ENCODE measurements at places on chromosomes 4 and X. TPM values are rescaled to one million over a fixed set of nuclear protein-coding genes. Genes with fewer than 3 reads are reported as not detected.
A peak's percentile ranks its signal among the peaks of the same experiment; 100 is the strongest.

Gene COX7B2
- total RNA-seq = not detected

DNA sequence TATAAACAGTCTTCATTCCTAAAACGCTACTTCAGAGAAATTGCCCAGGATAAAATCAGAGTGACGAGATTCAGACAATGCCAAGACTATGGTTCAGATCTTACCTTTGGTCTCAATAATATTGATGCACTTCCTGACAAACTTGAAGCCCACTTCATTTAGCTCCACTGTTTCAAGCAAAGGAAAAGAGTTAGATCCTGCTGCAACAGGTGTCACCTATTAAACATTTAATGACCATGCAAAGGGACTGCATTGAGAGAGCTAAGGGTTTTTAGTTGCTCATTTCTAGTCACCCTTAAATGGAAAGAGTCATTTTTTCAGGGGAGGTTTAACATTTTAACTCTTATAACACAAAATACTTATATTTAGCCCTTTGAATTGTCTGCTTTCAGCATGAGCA, 239.5 kb downstream of the OPHN1 start:
- no peak overlapping the region for H3K4me3 ChIP-seq
- H3K4me1 ChIP-seq = no peaks in the 10 kb centered on the region
- H3K36me3 ChIP-seq = no peaks in the 10 kb centered on the region

- no peak for DNase-seq
- no peaks in the 10 kb centered on the region for H3K27me3 ChIP-seq
- H3K36me3 ChIP-seq = no peaks in the 10 kb centered on the region
- no peaks in the 10 kb centered on the region for H3K4me1 ChIP-seq
Measured at GRCh38 chr4:185013417-185014125, 4.7 kb upstream of the HELT start.

- DNase-seq = no peak
- H3K27me3 ChIP-seq = no peaks in the 10 kb centered on the region
- H3K4me1 ChIP-seq = peaks cover 10% of the 10 kb centered on the region
- H3K27ac ChIP-seq = no peak overlapping the region
- H3K4me3 ChIP-seq = no peak overlapping the region
Measured at GRCh38 chrX:68998716-68999115, 166.5 kb downstream of the PJA1 start.

Gene AMOT
- 4.7 TPM for total RNA-seq

DNA sequence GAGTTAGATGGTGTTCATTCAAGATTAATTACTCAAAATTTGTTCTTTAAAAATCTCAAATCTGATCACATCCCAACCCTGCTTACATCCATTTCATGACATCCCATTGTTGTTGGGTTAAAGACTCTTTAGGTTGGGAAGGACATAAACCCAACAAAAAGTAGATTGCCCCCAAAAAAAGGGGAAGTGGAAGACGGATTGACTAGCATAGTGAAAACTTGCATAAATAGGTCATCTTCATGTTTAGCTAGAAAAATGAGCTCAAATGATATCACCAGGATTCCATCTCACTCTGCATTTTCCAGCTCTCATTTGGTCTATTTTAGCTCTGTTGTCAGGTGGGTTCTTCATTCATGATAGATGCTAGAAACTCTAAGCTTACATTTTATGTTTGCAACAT, 18.5 kb upstream of the TET2 start:
- H3K27ac ChIP-seq = no peak overlapping the region
- DNase-seq = no peak
- H3K4me1 ChIP-seq = no peaks in the 10 kb centered on the region
- no peak overlapping the region for H3K4me3 ChIP-seq
- no peaks in the 10 kb centered on the region for H3K36me3 ChIP-seq

DNA sequence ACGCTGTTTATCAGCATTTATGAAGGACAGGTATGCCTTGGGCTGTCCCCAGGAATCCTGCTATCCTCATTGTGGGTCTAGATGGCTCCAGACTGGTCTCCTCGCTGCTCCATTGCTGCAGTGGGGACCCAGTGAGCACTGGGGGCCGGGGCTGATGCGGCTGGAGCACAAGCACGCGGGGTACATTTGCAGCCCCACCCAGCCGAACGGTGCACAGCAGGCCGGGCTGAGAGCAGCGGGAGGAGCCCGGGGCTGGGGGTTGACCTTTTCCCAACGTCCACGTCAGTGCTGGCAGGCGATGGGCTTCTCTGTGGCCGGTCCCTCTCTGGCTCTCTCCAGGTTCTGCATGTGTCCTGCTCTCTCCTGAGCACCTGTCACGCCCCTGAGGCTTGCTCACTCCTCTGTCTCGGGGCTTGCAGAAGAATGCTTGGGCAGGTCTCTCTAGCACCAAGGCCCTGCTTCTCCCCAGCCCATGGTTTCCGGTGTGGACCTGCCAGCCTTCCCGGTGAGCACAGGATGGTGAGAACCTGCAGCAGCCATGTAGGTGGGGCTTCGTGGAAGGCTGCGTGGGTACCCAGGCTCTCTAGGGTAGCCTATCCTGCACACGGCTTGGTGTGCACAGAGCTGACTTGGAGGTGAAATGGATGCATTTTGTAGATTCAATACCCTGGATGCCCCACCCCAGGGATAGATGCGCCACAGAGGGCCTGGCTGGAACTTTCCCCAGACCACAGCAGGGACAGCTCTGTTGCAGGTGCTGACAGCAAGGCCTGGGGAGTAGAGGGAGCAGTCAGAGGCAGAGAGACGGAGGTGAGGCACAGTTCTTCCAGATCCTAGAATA, 89.1 kb upstream of the ADRA2C start:
- H3K27me3 ChIP-seq = no peaks in the 10 kb centered on the region
- H3K27ac ChIP-seq = no peak overlapping the region
- no peak overlapping the region for H3K4me3 ChIP-seq
- DNase-seq = no peak
- peaks cover 6% of the 10 kb centered on the region for H3K4me1 ChIP-seq

Gene MAGEB1
- total RNA-seq = not detected

- no peak overlapping the region for H3K27ac ChIP-seq
- H3K27me3 ChIP-seq = no peaks in the 10 kb centered on the region
- no peaks in the 10 kb centered on the region for H3K36me3 ChIP-seq
- no peak for DNase-seq
- H3K4me1 ChIP-seq = no peaks in the 10 kb centered on the region
Measured at GRCh38 chr4:185384930-185385331, 10.8 kb downstream of the LRP2BP start.

DNA sequence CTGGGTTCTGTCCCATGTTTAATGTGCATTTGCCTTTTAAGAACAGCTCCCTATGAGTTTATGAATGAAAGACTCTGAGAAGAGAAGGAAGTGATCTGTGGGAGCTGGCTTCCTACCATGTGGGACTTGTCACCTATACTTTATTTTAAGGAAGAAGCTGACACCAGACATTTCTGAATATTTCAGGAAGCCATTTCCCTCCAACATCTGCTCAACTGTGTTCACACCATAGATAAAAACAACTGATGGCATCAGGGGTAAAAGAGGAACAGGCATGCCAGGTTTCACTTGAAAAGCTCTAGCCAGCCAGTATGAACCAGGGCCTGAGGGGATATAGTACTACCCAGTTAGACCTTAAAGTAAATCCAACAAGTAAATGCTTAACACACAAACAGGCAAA, 116.0 kb downstream of the COL4A6 start:
- DNase-seq = no peak
- no peak overlapping the region for H3K27ac ChIP-seq
- no peaks in the 10 kb centered on the region for H3K36me3 ChIP-seq
- no peaks in the 10 kb centered on the region for H3K27me3 ChIP-seq
- H3K4me3 ChIP-seq = no peak overlapping the region
- H3K4me1 ChIP-seq = no peaks in the 10 kb centered on the region

Gene MTMR8
- total RNA-seq = 2.3 TPM

Gene ZMAT1
- total RNA-seq = 39.8 TPM

GRCh38 chr4:189840356-189840755, 100.3 kb upstream of the FRG1 start:
- no peak for DNase-seq
- no peaks in the 10 kb centered on the region for H3K36me3 ChIP-seq
- no peak overlapping the region for H3K4me3 ChIP-seq
- H3K27ac ChIP-seq = no peak overlapping the region

GRCh38 chr4:24164054-24164693, 274.3 kb upstream of the PPARGC1A start:
- H3K4me3 ChIP-seq = no peak overlapping the region
- no peaks in the 10 kb centered on the region for H3K36me3 ChIP-seq
- no peak overlapping the region for H3K27ac ChIP-seq
- H3K27me3 ChIP-seq = no peaks in the 10 kb centered on the region
- DNase-seq = no peak

DNA sequence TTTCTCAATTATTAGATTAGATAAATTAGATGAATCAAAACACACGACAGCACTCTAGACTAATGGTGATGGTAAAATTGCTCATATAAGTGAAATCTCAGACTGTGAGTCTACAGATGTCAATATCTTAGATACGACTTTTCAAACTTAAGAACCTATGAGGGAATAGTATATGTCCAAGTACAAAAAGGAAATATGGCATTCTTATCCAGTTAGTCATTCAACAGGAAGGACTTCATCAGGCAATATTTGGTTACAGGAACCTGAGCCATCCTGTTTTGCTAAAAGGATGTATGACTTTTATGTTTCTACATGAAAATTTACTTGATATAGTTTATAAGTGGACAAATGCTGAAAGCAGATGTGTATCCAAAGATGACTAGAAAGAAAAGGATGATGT, 107.0 kb downstream of the CT47B1 start:
- no peaks in the 10 kb centered on the region for H3K27me3 ChIP-seq
- H3K27ac ChIP-seq = no peak overlapping the region
- H3K4me1 ChIP-seq = no peaks in the 10 kb centered on the region
- no peak for DNase-seq
- no peaks in the 10 kb centered on the region for H3K36me3 ChIP-seq

Gene SHROOM2
- 12.9 TPM for total RNA-seq

DNA sequence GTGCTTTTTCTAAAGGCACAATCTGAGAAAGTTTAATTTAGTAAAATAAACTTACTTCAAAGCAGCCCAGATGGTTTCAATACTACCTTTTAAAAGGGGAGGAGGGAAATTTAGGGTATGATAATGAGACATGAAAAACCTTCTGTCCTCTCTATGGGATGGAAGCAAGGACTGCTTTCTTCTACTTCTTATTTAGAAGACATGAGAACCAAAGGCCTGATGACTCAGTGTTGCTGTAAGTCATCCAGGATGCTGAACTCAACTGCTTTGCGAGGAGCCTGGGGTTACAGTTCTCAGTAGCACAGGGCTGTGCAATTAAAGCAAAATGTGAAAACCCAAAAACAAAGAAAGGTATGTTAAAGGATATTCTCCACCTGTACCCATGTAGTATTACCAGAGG, 140.8 kb upstream of the EDNRA start:
- no peak overlapping the region for H3K27ac ChIP-seq
- DNase-seq = no peak
- H3K4me3 ChIP-seq = no peak overlapping the region
- no peaks in the 10 kb centered on the region for H3K27me3 ChIP-seq
- H3K4me1 ChIP-seq = no peaks in the 10 kb centered on the region

GRCh38 chr4:3736806-3737205, 29.4 kb upstream of the ADRA2C start:
- no peak for DNase-seq
- no peaks in the 10 kb centered on the region for H3K27me3 ChIP-seq
- no peak overlapping the region for H3K27ac ChIP-seq
- H3K4me3 ChIP-seq = no peak overlapping the region

DNA sequence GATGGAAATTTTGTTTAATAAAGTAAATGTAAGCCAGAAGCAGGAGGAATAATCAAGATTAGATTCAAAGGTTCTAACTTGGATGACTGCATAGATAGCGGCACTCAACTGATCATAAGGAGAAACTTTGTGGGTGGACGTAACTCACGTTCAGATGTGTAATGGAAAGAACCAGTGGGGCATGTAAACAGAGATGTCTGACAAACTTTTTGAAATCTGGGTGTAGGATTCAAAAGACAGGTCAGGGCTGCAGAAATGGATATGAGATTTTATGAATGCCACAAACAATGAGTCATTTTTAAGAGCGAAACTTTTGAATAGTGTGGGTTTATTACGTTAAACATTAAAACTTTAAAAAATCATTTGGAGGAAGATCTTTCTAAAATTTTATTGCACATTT, 375.6 kb downstream of the GBA3 start:
- no peaks in the 10 kb centered on the region for H3K36me3 ChIP-seq
- no peak for DNase-seq
- H3K27ac ChIP-seq = no peak overlapping the region

- H3K4me1 ChIP-seq = no peaks in the 10 kb centered on the region
- no peak overlapping the region for H3K4me3 ChIP-seq
- no peaks in the 10 kb centered on the region for H3K27me3 ChIP-seq
- H3K36me3 ChIP-seq = no peaks in the 10 kb centered on the region
- no peak for DNase-seq
- H3K27ac ChIP-seq = no peak overlapping the region
Measured at GRCh38 chr4:186887752-186888151, 164.1 kb upstream of the FAT1 start.

DNA sequence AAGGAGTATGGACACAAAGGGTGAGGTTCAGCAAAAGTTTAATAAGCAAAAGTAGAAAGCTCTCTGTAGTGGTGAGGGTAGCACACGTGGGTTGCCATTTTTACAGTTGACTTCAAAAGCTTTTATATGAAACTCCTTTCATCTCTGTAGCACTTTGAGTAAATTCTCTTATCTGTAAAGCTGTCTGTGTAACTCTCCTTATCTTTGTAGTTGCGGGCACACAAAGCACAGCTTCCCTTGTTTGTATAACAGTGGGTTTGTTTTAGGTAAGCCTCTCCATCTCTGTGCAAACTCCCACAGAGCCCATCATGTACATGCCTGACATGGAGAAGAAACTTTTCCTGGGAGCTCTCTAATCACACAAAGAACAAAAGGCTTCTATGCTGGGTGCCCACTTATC, 325.9 kb upstream of the PABPC5 start:
- no peaks in the 10 kb centered on the region for H3K4me1 ChIP-seq
- no peaks in the 10 kb centered on the region for H3K36me3 ChIP-seq
- no peak for DNase-seq
- H3K27ac ChIP-seq = no peak overlapping the region

Gene FGF13
- 2.5 TPM for total RNA-seq

DNA sequence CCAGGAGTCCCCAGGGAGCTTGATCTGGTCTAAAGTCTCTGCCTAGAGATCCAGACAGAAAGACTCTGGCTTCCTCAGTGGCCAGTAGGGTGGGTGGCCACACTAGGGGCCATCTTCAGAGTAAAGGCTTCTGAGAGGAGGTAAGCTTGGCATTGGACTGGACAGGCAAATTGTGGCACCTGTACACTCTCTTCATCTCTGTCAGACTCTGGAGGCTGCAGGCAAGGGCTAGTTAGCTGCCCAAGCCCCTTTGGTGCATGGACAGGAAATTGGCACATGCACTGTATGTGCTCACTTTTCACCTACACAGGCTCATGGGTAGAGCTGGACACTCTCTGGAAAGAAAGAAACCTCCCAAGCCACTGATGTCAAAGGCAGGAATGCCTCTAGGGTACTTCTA, 142.8 kb downstream of the PJA1 start:
- no peak overlapping the region for H3K4me3 ChIP-seq
- H3K27ac ChIP-seq = no peak overlapping the region

- H3K27ac ChIP-seq = no peak overlapping the region
- DNase-seq = no peak
- H3K36me3 ChIP-seq = no peaks in the 10 kb centered on the region
- H3K4me3 ChIP-seq = no peak overlapping the region
- no peaks in the 10 kb centered on the region for H3K27me3 ChIP-seq
- peaks cover 12% of the 10 kb centered on the region for H3K4me1 ChIP-seq
Measured at GRCh38 chr4:47500776-47501175, 15.7 kb downstream of the ATP10D start.

Gene TRMT10A
- 3.2 TPM for total RNA-seq

- H3K27me3 ChIP-seq = no peaks in the 10 kb centered on the region
- H3K36me3 ChIP-seq = no peaks in the 10 kb centered on the region
- H3K4me3 ChIP-seq = no peak overlapping the region
- peak overlapping the region; percentile 45 for H3K27ac ChIP-seq
Measured at GRCh38 chr4:155773196-155773800, 14.5 kb downstream of the GUCY1B1 start.

- H3K27me3 ChIP-seq = no peaks in the 10 kb centered on the region
- DNase-seq = peak; percentile 39
- H3K36me3 ChIP-seq = no peaks in the 10 kb centered on the region
- no peak overlapping the region for H3K27ac ChIP-seq
Measured at GRCh38 chr4:184205243-184205642, 12.4 kb downstream of the ENPP6 start.

Data from upper lobe of left lung (tissue), 6 donors.